NCI-H510A treated with DMSO at 0.1 percent for 48 hours (cell line): ENCODE measurements at places on chromosomes 16 and 17.

DNA sequence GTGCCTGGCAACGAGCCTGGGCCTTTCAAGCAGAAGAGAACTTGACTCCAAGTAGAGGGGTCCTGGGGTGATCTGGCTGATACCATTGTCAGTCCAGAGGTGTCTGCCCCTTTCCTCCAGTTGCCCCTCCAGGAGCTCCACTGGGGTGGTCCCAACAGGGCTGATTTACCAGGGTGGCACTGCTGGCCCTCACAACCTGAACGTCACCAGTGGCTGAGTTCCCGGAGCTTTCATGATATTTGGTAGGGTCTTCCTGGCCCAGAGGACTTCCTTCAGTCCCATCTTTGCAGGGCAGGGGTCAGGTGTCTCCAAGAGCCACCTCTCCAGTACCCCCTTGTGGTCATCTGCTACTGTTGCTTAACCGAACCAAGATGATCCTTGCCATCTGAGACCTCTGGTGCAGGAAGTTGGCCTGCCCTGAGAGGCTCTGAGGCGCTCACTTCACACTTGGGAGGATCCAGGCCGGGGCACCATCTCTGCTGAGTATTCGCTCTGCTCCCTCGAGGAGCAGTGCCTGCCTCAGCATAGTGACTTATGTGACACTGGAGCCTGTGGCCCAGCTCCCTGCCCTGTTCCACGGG lies 3.5 kb downstream of the LIMD2 start:
- DNase-seq: peak; percentile 12

DNA sequence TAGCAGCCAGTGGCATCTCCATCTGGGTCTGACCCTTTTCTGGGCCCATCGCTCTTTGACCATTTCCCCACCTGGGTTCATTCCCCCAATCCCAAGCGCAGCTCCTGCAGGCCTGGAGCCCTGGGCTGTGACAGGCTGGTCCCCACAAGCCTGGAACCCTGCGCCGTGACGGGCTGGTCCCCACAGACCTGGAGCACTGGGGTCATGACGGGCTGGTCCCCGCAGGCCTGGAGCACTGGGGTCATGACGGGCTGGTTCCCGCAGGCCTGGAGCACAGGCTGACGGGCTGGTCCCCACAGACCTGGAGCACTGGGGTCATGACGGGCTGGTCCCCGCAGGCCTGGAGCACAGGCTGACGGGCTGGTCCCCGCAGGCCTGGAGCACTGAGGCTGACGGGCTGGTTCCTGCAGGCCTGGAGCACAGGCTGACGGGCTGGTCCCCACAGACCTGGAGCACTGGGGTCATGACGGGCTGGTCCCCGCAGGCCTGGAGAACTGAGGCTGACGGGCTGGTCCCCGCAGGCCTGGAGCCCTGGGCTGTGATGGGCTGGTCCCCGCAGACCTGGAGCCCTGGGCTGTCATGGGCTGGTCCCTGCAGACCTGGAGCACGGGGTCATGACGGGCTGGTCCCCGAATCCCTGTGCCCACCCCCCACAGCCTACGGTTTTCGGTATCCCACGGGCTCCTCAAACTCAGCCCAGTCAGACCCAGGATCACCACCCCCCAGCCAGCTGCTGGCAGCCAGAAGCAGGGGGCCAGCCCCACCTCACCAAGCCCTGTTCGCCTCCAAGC lies 16.6 kb downstream of the TMC6 start:
- DNase-seq: no peak

DNA sequence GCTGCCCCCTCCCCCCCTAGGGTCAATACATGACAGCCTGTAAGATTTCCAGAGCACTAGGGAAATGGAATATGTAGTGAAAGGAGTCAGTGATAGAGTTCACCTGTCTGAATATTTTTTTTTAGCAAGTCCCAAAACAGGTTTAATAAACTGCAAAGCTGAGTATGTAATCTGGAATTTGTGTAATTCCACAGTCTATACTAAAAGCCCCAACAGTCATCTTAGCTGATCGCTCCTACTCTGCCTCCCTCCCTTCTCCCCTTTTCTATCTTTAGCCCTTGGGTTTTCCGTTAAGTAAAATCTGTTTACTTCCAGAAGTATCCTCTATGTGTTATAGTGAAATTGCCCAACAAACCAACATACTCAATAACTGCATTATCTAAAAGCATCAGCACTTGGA lies 3.5 kb downstream of the CDH13 start:
- DNase-seq: no peak

DNA sequence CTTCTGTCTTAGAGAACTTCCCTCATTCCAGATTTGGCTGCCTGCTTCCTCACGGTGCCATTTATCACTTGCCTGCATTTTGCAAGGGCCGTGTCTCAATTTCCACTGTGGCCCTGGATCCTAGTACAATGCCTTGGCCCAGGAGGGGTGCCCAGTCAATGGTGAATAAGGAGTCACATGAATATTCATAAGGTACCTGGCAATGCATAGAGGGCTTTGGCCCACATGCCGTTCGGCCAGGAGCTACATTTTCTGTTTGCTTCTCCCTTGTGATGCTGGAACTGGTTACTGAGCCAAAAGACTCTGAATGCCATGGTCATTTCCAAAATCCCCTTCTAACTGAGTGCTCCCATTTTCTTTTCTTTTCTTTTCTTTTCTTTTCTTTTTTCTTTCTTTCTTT lies 4.8 kb upstream of the PIRT start:
- DNase-seq: no peak

- DNase-seq: no peak
These were observed 12.3 kb upstream of the MYCBPAP start for GRCh38 chr17:50495918-50496317.

GRCh38 chr17:54983260-54983659 lies 14.7 kb downstream of the STXBP4 start:
- DNase-seq: no peak

DNA sequence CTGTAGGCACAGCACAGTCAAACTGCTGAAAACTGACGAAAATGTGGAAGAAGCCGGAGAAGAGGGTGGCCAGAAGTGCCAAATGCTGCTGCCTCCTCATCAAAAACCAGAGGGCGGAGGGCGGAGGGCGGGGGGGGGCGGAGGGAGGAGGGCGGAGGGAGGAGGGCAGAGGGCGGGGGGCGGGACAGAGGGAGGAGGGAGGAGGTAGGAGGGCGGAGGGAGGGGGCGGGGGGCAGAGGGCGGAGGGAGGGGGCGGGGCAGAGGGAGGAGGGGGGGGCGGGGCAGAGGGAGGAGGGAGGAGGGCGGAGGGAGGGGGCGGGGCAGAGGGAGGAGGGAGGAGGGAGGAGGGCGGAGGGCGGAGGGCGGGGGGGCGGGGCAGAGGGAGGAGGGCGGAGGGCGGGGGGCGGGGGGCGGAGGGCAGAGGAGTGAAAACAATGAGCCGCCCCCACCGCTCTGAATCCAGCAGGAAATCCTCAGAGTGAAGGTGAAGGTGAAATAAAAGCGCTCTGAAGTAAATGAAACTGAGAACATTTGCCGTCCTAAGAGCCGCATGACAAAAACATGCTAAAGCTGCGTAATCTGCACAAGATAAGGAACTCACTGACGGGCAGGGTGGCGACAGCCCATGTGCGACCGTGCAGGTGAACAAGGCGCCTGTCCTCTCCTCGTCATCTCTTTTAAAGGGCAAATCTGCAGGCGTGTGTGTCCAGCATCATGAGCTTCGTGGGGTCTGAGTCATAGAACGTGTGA lies 22.6 kb upstream of the CBFA2T3 start:
- no peak for DNase-seq

DNA sequence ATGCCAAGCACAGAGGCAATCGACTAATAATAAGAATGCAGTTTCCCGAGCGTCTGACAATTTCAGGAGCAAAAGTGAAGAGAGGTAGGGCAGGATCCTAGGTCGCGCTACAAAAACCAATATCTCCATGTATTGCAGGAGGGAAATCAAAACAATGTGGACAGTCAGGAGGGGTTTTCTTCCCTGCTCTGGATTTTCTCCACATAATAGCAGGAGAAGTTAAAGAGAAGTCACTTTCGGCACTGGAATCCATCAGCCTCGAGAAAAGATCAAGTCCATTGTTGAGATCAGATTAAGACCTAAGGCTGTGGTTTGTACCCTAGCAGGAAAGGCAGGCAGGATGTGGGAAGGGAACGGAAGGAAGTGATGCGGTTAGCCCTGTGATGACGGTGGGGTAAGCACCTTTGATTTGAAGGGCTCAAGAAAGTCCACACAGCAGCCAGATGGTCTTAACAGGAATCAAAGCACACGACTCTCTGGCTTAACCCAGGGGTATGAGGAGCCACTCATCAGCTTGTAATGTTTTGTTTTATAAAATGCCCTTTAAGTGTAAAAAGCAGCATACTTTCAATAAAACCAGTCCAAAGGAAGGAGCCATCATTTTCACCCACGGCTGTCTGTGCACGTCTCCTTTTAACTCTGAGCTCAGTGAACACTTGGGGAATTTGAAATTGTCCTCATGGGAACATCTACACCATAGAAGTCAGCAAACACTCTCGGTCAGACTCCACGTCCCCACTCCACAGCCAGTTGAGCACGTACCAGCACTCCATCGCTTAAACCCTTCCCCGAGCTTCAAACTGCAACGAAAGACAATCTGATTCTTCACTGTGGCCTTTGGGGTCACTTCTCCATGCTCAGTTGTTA lies 15.8 kb upstream of the AKTIP start:
- DNase-seq: no peak

DNA sequence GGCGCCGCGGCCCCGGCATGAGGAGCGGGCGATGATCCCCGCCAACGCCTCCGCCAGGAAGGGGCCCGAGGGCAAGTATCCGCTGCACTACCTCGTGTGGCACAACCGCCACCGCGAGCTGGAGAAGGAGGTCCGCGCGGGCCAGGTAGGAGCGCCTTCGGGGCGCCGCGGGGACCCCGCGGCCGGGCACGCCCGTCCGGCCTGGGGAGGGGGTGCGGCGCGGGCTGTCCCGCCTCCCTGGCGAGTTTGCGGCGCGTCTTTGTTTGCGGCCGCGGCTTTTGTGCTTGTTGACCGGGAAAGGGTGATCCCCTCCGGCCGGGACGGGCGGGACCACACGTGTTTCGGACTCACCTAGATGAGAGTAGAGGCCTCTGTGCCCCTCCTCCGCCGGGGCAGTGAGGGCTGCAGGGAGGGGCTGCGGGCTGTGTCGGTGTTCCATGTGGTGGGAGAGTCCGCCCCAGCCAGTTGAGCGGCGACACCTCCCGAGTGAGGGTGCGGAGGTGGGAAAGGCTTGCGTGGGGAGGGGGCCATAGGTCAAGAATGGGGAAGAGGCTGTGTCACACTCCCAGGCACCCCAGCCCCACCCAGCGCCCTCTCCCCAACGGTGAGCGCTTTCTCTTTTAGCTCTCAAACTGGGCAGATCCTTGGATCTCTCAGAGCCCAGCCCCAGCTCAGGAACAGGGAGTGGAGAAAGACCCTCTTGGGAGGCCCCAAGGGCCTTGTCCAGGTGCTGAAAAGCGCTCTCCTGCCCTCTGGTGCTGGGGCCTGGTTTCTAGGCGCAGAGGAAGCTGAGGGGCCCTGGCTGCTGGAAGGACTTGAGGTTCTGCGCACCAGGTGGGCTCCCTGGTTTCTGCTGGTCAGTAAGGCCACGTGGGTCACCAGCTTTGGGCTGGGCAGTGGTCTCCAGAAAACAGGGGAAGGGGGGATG lies 923 bp downstream of the ANKRD13B start:
- peak; percentile 30 for DNase-seq

DNA sequence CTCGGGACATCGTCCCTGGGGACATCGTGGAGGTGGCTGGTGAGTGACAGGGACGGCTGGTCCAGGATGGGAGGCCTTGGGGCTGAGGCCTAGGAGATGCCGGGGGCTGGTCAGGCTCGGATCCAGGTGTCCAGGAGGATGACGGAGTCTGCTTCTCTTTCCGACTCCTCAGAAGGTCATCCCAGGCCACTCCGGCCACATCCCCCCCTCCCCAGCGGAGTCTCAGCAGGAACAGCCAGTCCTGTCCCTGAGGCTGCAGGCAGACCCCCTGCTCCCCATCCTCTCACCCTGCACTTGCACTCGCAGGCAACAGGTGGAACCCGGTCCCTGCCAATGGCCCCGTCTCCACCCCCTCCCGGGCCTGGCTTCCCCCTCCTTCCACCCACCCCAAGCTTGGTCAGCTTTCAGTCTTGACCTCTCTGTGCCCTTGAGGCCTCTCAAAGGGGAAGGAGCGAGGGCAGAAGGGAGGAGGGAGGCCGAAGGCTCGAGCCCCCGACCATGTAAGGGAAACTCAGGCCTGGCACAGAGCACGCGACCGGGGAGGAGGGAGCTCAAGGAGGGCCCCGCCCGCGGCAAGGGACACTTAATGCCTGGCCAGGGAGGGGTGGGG lies 4.4 kb downstream of the ATP2A1 start:
- no peak for DNase-seq
